NCI-H226 (cell line): ENCODE measurements at places on chromosomes 11 and 22.

GRCh38 chr11:59759900-59760299 is 4.7 kb downstream of the STX3 start:
- DNase-seq, result no peak

GRCh38 chr11:74734559-74734925 is 3.3 kb upstream of the CHRDL2 start:
- no peak for DNase-seq

GRCh38 chr22:39907047-39907446 is 6.2 kb downstream of the GRAP2 start:
- no peak for DNase-seq

DNA sequence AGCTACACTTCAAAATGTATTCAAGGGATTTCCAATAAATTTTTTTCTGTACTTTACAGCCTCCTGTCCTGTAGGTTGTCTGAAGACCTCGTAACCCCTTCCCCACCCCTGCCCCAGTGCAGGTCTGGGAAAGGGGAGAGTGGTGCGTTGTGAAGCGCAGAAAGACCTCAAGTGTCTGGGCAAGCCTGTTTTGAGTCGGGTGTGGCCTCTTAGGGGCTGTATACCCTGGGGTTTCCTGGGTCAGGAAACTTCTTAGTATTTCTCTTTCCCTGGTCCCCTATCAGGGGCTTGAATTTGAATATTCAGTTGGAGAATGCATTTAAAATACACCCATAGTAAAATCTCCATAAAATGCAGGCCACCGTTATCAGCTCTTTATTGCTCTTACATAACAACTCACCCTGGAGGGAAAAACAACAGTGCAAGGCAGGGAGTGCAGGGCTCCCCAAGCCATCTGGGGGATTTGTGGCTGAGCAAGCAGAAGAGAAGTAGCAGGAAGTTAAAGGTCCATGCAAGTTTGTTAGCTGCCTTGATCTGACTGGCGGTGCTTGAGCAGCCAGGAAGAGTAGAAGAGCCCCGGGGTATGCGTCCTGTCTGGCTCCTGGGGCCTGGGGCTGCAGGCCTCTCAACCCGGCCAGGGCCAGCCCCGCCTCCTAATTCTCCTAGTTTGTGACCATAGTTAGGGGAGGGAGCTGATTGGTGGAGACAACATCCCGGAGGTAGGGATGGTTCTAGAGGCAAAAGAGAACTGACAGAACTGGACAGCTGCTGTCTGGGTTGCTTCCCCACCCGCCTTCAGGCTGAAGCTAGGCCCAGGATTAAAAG is 25.7 kb downstream of the ARHGAP1 start:
- peak; percentile 43 for DNase-seq

- DNase-seq, result no peak
Observed at GRCh38 chr11:116895048-116895757, 57.8 kb upstream of the APOA1 start.

GRCh38 chr22:44455151-44455962 is 42.7 kb downstream of the RTL6 start:
- no peak for DNase-seq

- DNase-seq, result no peak
Observed at GRCh38 chr11:85627332-85627997, at the start of gene DLG2. Gene DLG2, minus strand, starts transcription at chr11:85627344.

DNA sequence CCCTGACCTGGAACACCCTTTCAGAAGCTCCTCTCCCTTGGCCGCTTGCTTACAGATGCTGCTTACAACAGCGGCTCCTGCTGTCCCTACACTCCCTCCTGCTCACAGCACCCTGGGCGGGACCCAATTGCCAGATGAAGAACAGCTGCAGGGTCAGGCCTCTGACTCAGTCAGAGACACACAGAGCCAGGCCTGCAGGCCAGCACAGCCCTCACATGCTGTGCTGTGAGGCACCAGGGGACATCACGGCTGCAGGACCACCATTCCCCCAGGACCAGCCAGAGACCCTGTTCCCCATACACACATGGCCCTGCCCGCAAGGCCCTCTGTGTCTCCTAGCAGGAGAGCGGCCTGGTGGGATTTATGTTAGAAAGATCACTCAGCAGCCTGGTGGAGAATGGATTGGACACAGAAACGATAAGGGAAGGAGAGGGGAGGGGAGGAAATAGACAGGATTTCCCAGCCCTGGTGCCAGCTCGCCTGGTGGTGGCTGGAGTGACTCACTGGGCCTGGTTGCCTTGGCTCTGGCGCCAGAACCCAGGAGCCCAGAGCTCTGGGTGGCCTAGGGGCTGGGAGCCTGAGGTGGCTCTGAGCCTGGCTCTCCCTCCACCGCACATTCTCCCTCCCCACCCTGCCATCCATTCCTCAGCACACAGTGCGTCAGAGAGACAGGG is 6.7 kb downstream of the CAPN5 start:
- peak; percentile 74 for DNase-seq

DNA sequence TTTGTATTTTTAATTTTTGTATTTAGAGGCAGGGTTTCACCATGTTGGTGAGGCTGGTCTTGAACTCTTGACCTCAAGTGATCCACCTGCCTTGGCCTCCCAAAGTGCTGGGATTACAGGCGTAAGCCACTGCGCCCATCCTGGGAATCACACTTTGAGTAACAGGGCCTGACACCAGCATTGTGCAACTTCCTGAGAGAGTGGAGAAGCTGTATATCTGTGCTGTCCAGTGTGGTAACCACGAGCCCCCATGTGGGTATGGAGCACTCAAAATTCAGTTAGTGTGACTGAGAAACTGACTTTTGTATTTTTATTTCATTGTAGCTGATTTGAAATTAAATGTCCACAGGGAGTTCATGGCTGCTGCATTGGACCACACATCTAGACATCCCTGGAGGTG is 36.2 kb downstream of the MPPED1 start:
- no peak for DNase-seq

DNA sequence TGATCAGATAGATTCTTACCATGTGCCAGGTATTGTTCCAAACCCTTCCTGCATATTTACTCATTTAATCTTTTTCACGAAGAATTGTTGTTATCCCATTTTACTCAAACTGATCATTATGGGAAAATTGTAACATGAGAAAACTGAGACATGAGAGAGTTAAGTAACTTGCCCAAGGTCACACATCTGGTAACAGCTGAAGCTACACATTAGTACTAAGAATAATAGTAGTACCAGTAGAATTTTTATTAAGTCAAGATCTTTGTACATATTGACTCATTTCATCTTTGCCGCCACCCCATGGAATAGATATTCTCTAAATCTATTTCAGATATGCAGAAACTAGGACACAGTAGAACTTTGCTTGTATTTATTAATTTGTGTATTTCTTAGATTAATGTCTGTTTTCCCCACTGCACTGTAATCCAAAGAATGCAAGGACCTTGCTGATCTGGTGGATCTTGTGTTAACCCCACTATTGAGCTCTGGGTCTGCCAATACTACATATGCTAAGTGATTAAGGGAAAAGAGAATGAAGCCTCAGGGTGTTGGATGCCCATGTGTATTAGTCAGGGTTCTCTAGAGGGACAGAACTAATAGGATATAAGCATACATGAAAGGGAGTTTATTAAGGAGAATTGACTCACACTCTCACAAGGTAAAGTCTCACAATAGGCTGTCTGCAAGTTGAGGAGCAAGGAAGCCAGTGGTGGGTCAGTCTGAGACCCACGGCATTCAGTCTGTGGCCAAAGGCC is 72.8 kb downstream of the PARVA start:
- peak; percentile 78 for DNase-seq

DNA sequence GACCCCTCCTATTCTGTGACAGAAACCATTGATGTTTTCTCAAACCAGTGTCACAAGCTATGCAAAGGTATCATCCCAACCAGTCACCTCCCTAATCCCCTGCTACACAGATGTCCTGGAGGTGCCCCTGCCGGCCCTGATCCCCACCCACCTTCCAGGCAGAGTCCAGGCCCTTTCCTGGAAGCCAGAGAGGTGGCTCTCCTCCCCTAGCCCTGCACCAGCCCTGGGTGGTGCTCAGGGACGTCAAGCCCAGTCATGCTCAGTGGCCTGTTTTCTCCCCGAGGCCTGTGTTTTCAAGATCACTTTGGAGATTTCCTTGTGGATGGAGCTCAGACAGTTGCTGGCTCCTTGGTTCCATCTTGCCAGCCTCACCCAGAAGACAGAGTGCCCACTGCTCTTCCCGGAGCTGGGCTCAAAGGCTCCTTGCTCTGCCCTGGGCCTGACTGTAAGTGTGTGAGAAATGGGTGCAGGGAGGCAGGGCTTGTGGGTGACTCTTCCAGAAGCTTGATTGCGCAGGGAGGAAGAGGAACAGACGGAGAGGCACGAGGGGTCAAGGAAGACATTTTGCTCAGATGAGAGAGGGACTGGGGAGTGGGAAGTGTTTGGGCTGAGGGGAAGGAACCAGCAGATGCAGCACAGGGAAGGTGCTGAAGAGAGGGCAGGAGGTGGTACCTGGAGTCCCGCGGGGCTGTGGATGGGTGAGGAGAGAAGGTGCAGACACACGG is 11.3 kb downstream of the P2RY6 start:
- DNase-seq, result no peak

DNA sequence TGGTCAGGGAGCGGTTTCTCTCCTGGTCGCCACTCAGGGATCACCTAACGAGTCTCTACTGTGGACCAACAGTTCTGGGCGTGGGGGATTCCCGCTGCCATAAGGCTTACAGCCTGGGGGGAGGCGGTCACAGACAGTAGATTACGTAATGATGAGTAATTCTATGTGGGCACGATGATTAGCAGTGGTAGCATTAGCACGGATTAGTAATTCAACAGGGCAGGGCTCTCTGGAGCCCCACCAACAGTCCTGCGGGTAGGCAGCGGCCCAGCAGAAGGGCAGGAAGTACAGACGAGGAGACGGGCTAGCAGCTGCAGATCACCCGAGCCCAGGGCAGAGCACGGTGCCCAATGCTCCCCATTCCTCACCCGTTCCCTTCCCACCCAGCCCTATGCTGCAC is 3.6 kb downstream of the SHISAL1 start:
- DNase-seq, result peak; percentile 80

GRCh38 chr22:32396746-32397145 is 15.3 kb downstream of the RTCB start:
- no peak for DNase-seq

- no peak for DNase-seq
Observed at GRCh38 chr11:72631806-72632731, 42.2 kb downstream of the PDE2A start.
